ENCODE measurements at places on chromosomes 5 and 9.

DNA sequence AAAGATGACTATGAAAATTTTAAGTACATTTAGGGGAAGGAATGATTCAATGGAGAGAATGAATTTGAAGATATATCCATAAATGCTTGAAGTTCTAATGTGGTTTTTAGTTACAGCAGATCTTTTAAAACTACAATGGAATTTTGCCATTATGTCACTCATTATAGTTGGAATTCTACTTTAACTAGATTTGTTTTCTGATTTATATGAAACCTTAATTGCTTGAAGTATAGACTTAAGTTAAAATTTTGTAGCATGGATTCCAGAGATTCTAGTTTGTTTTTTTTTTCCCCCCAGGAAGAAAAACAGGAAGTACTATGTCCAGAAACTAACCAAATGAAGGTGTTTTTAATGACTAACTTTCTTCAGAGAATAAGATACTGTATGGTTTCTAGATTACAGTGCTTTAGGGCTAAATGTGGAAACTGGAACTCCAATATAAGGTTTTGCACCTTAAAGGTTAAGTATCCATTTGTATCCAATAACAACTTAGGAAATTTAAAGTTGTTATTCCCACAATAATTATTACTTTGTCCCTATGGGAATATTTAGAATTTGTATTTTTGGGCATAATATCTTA is 70.3 kb downstream of the ZSWIM6 start:
- DNase-seq, result no peak

DNA sequence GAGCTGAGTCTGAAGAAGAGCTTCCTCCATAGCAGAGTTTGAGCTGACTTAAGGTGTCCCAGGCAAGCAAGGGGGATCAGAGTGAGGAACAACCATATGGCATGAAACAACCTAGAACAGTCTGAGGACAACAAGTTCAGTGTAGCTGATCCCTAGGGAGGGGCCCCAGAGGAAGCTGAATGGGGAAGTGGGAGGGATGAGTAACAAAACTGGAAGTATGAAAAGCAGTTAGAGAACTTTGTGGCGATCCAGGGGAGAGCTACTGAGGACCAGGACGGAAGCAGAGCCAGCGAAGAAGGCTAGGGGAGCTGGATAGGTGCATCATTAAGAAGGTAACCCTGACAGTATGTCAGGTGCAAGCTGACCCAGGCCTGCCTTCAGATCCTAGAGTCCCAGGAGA is 580.8 kb downstream of the BNC2 start:
- DNase-seq, result no peak

DNA sequence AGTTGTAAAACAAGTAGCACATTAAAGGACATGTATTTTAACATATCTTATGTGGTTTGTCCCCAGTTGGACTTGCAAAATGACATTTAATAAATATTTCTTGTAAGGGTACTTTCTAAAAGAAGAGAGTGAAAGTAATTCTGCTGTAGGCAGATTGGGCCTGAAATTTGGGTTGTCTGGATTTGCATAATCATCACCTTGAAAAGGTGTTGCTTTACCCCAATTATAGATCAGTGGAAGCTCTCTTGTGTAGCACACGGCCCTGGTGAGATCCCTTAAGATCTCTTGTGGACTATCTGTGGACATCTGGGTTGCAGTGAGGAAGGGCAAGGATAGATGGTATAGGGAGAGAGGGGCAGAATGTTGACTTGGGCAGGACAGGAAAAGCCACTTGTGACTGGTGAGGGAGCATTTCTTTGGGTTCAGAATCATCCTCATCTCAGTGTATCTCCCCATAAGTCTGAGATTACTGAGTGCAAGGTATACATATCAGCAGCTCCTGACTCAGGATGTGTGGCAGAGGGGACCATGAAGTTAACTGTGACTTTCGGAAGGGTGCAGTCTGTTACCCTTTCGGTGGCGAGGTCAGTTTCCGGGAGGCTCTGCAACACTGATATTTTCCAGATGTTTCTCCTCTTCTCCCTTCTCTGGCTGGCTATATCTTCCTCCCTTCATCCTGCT is 2.0 kb upstream of the TNFAIP8 start:
- DNase-seq, result no peak

GRCh38 chr5:181149806-181150733 is 2.7 kb downstream of the OR2V2 start:
- no peak for DNase-seq

DNA sequence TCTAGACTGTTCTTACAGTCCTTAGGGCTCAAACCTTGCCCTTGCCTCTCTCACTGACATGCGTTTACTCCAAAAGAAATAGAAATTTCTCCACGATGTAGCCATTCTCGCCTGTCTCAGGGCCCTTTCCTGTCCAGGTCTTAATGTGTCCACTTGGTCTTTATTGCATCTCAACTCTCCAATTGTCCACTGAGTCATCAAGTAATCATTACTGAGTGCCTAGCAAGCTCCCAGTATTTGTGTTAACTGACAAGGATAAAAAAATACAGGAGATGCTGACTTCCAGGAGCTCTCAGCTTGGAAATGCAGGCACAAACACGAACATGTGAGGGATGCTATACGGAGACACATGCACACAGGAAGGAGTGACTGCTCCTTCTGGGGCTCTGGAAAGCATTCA is 147.3 kb downstream of the ARSB start:
- DNase-seq, result no peak

DNA sequence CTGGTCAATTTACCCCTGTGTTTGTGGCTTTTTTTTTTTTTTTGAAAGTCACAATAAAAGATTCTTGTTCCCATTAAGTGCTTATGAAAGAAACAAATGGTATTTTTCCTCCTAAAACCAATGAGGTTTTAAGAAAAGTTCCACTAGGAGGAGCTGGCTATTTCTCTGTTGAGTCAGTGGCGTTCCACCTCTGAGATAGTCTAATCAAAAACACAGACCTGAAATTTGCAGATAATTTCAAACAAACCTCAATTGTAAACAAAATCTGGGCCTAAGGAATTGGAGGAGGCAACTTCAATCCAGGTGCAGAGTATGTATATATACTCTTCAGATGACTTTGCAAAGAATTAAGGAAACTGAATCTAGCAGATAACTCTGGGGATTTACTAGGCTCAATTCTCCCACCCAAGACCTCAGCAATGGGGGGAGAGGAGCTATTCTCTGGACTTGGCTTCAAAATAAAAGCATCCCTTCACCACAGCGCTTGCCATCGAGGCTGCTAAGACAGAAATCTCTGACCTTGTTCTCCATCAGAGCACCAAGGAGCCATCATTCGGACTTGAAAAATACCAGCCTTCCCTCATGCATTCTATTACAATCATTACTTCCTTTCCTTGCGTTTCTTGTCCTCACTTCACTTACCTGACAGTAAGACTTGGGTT is 52.4 kb downstream of the FANCC start:
- no peak for DNase-seq

DNA sequence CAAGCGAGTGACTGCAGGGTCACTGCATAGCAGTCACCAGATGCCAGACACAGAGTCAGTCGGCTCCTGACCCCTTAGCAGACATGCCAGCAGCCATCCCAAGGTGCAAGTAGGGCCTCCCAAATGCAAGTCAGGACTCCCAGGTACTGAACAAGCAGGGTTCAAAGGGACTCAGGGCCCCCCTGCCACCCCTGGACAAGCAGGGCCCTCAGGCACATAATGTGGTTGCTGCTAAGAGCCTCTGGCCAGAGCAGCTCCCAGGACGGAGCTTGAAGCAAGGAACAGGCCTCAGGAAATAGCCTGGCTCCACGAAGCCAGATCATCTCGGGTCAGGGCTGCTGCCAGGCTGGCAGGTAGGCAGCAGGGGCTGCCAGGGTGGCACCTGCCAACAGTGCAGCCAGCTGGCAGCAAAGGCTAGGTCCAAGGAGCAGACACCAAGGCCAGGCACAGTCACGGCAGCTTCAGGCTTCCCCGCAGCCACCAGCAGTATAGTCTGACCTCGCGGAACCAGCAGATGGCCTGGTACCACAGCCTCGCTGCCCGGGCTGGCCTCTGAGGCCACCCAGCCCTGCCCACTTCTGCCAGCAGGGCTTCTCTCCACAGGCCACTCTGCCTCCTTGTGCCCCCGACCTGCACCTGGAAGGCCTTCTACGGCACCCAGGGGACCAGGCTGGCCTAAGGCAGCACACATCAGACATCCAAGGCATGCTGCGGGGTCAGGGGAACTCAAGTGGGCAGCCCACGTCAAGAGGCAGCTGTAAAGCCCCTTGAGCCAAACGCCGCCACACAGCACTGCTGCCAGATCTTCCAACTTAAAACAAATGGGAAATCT is 7.4 kb downstream of the EEIG1 start:
- DNase-seq, result no peak

- no peak for DNase-seq
Observed at GRCh38 chr9:130192382-130192999, 20.3 kb downstream of the NCS1 start.

- DNase-seq, result no peak
Observed at GRCh38 chr5:101677961-101678360, 618.1 kb downstream of the SLCO4C1 start.

DNA sequence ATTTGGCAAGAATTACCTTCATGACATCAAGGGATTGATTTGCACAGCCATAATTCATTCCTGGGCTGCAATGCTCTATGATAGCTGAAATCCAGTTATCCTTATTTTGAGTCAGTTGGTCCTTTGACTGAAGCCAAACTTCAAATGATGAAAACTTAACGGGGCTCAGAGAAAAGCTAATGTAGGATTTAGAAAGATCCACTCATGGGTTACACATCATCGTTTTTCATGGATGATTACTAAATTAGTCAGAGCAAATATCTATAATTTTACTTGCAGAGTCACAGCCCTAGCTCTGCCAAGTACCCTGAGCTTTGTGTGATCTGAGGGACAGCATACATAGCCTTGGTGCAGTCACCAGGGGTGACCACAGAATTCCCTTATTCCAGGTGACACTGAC is 27.3 kb upstream of the MUSK start:
- DNase-seq, result no peak

- no peak for DNase-seq
Observed at GRCh38 chr5:162174358-162174974, 106.9 kb downstream of the GABRG2 start.

DNA sequence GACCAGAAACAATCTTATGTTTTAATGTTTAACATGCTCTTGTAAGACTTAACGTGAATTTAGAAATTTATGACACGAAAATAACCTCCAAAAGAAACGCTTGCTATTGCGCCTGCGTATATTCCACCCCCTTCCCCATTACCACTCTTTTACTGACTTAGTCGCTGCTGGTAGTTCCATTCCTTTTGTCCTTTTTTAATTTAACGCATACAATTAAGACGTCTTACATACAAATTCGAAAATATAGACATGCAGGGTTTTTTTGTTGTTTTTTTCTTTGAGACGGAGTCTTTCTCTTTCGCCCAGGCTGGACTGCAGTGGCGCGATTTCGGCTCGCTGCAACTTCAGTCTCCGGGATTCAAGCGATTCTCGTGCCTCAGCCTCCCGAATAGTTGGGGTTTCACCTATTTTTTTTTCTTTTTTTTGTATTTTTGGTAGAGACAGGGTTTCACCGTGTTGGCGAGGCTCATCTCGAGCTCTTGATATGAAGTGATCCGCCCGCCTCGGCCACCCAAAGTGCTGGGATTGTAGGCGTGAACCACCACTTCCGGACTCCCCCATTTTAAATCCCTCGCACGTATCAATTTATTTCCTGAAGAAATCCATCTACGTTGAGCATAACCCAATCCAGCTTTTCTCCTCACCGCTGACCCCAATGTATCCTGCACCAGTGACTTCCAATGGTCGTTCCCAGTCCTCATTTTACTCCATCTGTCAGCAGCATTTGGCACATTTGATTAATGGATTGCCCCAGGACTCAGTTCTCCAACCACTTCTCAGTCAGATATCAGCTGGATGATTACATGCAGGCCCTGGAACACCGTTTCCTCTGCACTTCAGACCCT is 684 bp upstream of the MED7 start:
- peak; percentile 41 for DNase-seq

GRCh38 chr9:74557571-74557970 is 60.4 kb downstream of the RORB start:
- no peak for DNase-seq

GRCh38 chr5:107929080-107929479 is 258.3 kb upstream of the EFNA5 start:
- DNase-seq, result no peak

GRCh38 chr9:130290291-130291181 is 25.0 kb downstream of the HMCN2 start:
- DNase-seq, result no peak

- no peak for DNase-seq
Observed at GRCh38 chr5:143641549-143642355, 170.2 kb upstream of the HMHB1 start.

GRCh38 chr5:52799983-52800393 is 12.3 kb downstream of the ITGA1 start:
- DNase-seq, result peak; percentile 90

GRCh38 chr9:12774861-12775678 is at the start of gene LURAP1L:
LURAP1L (plus strand) TSS chr9:12775020; CDS start chr9:12775716, 696 bp downstream.
- no peak for DNase-seq

DNA sequence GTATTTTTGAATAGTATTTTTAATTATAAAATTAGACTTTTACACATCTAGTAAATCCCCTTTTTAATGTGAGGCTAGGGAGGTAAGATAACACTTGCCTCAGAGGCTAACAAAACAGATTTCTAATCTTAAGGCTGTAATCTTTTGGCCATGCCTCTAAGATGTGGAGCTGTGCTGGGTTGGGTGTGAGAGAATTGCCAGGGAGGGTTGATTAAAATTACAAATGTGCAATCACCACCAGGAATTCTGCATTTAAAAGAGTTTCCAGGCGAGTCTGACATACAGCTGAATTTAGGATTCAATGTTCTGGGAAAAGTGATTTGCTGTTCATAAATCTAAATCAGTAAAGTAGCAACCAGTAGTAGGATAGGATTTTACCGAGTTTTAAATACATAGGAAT is 73.3 kb downstream of the NUDT12 start:
- no peak for DNase-seq

- DNase-seq, result no peak
Observed at GRCh38 chr5:101018299-101018698, 115.2 kb upstream of the ST8SIA4 start.

Measured in T follicular helper cell (primary cell).